ENCODE measurements at places on chromosomes 1 and 21.

DNA sequence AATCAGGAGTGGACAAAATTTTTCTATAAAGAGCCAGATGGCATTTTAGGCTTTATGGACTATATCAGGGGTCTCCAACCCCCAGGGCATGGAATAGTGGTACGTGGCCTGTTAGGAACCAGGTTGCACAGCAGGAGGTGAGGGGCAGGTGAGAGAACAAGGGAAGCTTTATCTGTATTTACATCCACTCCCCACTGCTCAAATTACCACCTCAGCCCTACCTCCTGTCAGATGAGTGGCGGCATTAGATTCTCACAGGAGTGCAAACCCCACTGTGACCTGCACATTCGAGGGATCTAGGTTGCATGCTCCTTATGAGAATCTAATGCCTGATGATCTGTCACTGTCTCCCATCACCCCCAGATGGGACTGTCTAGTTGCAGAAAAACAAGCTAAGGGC is 13.9 kb downstream of the PHTF1 start:
- DNase-seq, result no peak

GRCh38 chr1:228883535-228883934 is 148.3 kb downstream of the RHOU start:
- no peak for DNase-seq

DNA sequence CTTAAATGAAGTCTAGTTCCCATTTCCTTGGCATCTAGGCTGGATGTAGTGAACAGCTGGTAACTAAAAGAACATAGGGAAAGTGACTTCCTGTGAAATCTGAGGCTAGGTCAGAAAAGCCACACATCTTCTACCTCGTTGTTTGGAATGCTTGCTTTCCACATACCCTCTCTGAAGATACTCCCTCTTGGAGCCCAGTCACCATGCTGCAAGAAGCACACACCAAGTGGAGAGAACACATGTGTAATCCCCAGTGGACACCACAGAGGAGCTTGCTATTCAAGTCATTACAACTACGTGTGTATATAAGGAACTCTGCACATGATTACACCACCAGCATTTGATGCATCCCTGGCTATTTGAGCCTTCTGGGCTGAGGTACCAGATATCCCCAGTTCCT is 125.9 kb downstream of the RGS21 start:
- no peak for DNase-seq

DNA sequence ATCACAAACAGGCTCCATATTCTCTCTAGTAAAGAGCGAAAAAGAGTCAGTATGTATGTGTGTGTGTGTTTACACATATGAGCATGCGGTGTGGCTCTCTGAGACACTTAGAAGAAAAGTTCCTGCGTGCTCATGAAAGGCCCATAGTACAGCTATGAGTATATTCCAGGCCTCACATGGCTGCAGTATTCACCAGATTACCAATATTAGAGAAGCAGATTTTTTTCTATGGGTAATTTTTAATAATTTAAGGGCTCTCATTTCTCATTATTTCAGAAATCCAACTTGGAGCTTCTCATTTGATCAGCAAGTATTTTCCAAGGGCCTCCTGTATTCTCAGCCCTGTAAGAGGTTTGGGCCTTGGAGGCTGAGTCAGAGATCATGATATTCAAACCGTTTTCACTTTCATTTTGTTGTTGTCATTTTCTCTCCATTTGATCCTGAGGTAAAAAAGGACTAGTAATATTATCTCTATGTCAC is 232.9 kb upstream of the SGIP1 start:
- DNase-seq, result no peak

- peak; percentile 12 for DNase-seq
These were observed 3.2 kb upstream of the NPL start for GRCh38 chr1:182786223-182786994.

DNA sequence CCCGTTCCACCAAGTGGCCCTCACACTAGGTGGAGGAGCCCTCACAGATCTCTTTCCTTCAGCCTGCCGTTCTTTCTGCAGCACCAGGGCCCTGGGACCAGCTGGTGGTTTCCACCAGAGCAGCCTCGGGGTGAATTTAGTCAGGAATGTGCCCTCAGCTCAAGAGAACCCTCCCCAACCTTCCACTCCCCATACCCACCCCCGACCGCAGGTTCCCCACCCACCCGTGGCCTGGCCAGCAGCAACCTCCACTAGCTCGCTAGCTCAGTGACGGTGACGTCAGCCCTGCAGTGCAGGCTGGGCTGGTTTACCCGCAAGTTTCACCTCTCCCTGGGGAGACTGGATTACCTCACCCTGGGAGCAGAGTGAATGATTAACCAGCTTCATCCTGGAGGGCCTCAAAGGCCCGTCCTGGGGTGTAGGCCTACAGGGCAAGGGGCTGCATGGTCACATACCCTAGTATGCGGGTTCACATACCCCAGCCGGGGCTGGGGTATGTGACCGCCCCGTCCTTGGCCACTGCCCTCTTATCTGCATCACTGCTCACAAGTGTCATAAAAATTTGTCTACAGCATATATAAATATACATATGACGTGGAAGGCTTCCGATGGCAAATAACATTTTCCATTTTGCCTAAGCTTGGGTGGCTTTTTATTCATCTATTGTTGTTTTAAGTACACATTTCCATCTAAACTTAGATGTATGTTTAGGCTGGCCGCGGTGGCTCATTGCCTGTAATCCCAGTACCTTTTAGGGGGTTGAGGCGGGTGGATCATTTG is 24.5 kb downstream of the ELF3 start:
- no peak for DNase-seq
